ENCODE measurements at places on chromosomes 11 and 22. TPM values are rescaled to one million over a fixed set of nuclear protein-coding genes. Genes with fewer than 3 reads are reported as not detected.

Gene SLC2A11
- total RNA-seq = 20.7 TPM

- DNase-seq = no peak
These were observed 44.2 kb upstream of the AMPD3 start for GRCh38 chr11:10410844-10411200.

GRCh38 chr11:15783619-15784018 lies 572.7 kb downstream of the SOX6 start:
- no peak for DNase-seq

Gene CCDC89
- 1.2 TPM for total RNA-seq

Gene TMEM121B
- 0.53 TPM for total RNA-seq

DNA sequence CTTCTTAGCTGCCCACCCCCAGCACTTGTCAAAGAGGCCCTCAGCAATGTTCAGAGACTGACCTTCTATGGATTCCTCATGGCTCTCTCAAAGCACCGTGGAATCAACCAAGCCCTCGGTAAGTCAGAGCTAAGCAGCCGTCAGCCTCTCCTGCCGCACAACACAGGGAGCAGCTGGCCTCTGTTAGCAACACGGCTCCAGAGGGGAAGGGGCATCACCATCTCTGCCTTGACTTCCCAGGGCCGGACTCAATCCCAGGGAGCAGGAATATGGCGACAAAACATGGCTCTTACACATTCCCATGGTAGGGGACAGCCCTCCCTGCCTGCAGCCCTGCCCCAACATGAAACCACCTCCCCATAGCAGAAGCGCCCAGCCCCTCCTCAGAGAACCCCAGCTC lies 18.9 kb downstream of the ARFGAP2 start:
- DNase-seq = no peak

Gene CBY1
- total RNA-seq = 12.1 TPM

DNA sequence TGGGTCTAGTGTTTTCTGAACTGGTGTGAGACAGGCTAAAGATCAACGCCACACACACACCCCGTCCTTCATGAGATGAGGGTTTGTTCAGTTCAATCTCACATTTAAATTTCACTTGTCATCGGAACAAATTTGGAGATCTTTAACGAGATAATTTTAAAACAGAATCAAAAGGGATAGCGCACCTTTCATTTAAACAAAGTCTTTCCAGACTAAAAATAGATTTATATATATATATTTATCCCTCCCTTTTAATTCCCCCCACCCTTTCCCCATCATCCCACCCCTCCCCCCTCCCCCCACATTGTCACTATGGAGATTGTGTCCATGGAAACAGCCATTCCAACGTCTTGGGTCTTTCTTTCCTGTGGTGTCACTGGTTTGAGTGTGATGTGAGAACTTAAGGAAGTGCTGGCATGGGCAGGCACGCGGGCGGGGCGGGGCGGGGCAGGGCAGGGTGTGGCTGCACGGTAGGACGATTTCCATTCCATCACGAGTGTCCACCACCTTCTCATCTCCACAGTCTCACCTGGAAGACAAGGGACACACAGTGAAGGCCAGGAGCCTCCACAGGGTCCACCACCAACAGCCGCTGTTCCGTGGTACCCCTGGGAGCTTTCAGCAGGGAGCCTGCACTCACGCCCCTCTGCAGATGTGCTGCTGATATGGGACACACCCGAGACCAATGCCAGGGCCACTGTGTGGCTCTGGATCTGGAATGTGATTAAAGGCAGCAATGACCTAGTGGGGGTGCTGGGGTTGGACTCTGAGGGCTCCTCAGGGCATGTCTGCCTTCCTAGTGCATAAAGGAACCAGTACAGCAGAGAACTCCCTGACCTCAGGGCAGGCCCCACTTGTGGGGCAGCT lies 30.5 kb upstream of the CYP2D6 start:
- no peak for DNase-seq

DNA sequence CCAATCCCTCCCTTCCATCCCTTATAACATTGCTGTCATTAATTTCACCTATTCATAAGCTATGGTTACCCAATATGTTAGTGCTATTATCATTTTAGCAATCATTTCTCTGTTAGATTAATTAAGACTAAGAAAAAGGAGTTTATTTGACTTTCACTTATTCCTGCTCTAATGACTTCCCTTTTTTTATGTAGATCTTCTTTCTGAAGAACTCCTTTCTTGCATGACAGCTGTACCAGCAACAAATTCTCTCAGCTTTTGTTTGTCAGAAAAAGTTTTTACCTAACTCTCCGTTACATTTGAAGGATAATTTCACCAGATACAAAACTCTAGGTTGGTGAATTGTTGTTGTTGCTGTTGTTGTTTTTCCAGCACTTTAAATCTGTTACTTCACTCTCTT lies 28.6 kb upstream of the OR8B8 start:
- DNase-seq = no peak

Gene OR52I1
- not detected for total RNA-seq

DNA sequence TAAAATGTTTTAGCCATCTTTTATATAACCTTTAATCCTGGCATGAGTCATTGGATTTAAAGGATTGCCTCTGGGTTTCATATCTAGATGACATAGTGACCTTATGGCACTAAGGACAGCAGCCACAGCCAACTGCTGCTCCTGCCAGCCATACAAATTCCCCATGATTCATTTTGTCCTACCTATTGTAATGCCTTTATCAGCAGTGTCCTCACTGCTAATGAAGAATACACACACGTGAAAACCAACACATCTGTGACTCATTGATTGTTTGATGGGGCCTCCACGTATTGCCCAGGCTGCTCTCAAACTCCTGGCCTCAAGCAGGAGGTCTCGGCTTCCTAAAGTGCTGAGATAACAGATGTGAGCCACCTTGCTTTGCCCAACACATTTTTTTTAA lies 1.8 kb downstream of the LDHAL6A start:
- no peak for DNase-seq

GRCh38 chr11:11973361-11973800 lies 35.0 kb downstream of the DKK3 start:
- no peak for DNase-seq

Gene CEP126
- 0.35 TPM for total RNA-seq

DNA sequence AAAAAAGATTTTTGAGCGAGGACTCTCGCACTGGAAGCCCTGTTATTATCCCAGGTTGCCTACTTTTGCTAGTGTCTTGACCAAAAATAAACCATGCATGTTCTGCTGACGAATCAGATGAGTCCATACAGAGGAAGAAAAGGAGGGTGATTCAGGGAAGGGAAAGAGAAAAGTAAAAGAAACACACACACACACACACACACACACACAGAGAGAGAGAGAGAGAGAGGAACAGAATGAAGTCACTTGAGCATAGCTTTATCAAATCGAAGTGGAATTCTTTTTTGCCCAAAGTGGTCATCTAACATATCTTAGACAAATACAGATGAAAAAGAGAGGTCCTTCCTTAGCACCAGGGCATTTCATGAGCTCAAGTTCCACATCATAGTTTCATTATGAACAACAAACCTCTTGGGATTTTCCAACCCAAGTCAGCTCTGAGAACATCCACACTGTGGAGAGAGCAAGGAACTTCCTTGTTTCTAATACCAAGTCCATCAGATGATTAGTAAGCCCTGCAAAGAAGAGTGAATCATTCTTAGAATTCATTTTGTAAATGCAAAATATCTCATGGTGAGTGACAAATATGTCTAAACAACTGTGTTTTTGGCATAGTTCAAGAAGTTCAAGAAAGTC lies 7.7 kb upstream of the MMP12 start:
- DNase-seq = no peak

GRCh38 chr11:82539669-82540068 lies 194.0 kb downstream of the FAM181B start:
- no peak for DNase-seq

- DNase-seq = no peak
These were observed 1459.4 kb upstream of the TENM4 start for GRCh38 chr11:80900265-80900664.

- no peak for DNase-seq
These were observed 519.4 kb downstream of the BRD1 start for GRCh38 chr22:49308300-49308699.

DNA sequence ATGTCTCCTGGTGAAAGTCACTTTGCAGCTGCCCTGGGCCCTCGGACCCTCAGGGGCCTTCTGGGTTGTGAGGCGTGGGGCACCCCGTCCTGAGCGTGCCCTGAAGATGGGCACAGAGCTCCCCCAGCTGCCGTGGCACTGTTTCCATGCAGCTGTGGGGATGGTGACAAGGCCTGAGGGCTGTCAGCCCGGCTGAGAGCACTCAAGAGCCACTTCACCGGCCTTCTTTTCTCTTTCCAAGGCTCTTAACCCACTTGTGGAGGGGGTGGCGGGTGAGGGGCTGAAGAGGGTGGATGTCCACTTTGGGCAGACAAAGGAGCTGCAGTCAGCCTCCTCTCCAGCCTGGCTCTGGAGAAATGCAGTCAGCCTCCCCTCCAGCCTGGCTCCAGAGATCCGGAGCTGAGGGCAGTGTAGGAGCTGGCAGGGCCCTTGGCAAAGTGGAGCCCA lies 239.5 kb downstream of the ST3GAL4 start:
- no peak for DNase-seq

DNA sequence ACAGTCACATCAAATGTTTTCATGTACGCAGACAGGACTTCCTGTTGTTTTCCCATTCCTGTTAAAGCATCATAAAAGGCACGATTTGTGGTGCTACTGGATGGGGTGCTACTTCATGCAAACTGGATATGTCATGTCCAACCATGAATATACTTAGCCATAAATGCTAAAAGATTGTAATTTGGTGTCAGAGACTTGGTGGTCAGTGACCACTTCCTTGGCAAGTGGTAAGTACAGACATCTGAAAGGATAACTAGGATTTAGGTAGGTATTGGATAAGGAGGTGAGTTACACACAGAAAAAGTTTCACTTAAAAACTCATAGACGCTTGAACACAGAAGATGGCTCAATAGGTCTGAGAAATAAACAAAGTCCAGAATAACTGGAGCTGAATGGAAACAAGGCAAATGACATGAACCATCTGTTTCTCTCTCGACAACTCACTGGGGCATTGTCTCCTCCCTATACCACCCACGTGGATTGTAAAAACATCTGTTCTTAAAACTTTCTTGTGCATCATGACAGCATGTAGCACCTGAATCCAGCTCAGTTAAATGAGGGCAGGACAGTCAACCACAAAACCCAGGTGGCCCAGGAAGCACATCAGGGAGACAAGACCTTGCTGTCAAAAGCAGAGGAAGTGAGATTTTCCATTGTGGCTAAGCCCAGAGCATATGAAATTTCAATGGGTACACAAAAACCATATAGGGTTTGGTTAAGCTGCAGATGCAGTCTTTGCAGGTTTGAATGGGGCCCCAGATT lies 22.1 kb upstream of the IGLL5 start:
- DNase-seq = no peak
